Stimulated activated CD8-positive, alpha-beta memory T cell treated with anti-CD3 and anti-CD28 coated beads, Interleukin-15, amount 100 ng/mL, for 4 hours (primary cell): ENCODE measurements at places on chromosomes 4 and X.

DNA sequence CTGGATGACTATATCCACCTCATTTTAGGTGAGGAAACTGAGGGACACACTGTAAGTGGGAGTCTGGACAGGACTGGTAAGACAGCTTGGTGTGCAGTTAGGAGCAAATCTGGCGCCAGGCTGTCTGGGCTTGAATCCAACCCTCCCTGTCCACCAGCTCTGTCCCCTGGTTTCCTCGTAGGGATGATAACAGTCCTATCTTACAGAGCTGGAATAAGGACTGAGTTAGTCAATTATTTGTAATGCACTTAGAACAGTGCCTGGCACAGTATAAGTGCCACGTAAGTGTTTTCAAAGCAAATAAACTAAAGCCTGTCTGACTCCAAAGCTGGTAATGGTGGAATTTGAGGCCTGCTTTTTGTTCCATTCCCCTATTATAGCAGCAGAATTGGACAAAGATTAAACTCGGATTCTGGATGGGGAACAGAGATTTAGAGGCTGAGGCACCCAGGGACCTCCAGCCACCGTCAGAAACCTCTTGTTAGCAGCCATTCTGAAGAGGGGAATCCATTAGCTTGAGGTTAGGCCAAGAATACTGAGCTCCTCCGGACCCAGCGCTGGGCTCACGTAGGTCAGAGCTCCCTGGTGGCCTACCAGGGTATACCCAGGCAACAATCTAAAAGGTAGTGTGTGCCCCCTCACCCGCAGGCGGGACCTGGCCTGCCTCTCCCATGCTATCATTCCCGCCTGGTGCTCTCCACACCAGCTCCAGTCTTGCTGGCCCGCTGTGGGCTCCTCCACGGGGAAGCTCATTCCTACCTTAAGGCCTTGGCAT, 102.1 kb downstream of the UCHL1 start:
- no peak for DNase-seq

DNA sequence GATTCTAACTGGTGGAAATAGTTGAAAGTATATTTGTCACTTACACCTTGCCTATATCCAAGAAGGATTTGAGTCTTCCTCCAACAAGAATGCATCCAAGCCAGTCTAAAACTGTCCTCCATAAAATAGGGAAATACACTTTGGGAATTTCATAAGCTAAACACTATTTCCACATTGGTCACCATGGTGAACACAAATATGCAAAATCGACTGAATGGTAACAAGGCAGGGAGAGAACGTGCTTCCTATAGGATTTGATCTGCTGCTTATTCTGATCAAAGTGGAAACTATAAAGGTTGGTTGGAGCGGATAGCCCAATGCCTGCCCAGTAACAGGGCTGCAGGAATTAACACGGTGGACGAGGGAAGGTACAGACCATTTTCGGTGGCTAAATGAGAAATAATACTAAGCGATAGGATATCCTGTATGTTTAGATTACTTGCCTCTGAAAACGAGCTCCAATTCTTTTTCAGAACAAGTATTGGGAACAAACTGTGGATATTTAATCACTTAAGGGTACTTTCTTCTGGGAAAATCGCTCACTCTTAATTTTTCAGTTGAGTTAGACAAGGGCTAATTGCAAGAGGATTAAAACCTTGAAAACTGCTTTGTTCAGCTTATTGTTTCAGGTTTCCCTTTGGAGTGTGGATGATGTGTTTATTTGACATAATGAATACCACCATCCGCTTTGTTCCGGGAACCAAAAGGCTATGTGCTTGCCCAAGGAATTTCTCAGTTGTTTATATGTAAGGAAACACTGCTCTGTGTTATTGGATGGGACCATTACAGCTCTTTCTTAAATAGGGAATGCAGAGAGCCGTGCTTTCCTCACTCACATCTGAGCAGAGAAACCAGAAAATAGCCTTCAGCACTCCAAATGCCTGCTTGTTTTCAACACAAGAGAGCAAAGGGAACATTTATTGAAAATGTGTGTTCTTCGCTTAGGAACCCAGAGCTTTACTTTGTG, 194.4 kb downstream of the CBR4 start:
- DNase-seq: no peak

DNA sequence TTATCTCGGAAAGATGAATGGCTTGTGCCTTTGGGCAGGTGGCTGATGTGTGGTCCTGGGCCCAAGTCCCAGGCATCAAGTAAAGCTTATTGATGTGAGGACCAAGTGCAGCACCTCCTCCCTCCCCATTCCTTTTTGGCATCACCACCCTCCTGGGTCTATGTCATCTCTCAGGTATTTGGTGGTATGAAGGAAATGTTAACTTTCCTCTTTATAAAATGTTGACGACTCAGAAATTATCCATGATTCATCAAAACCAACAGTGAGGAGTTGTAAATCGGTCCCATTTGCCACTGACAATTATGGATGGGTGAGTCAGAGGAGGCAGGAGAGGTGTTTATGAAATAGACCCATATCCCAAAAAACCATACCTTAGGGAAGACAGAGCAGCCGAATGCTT, 229.4 kb upstream of the GATB start:
- no peak for DNase-seq

- no peak for DNase-seq
These were observed 10.7 kb downstream of the RGS12 start for GRCh38 chr4:3303565-3303824.

- DNase-seq: no peak
These were observed 44.5 kb upstream of the IL21 start for GRCh38 chr4:122665161-122665929.

- DNase-seq: no peak
These were observed 1163.5 kb upstream of the PABPC4L start for GRCh38 chr4:135365065-135365464.

DNA sequence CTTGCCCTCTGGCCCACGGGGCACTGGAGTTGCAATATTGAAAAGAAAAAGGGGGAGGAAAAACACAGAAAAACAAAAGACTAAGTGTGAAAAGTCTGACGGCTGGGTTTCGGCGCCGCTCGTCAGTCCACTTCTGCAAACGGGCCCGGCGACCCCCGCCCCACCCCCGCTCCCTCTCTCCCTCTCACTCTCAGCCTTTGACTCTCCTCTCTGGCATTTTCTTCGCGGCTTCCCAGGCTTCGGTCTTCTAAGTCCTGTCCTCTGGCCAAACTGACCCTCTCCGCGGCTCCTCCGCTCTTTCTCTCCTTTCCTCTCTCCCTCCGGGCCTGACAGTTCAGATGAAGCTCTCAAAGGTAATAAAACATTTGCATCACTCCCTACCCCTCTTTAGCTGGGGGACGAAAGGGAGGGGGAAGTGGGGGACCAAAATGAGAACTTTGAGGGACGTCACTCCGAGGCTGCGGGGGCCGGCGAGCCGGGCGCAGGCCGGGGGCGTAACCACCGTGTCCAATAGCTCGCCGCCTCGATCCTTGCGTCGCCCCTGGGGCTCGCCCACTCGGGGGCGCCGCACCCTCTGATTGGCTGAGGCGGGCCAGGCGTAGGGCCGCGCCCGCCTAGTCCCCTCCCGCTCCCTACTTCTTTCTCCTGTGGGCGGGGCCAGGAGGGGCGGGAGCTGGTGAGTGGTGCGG, at the start of gene NKX6-1:
Gene NKX6-1, minus strand, starts transcription at position 358 of the 689 bp plus-strand sequence. CDS start 1,064 bp downstream, outside the sequence.
- no peak for DNase-seq

- DNase-seq: no peak
These were observed 26.8 kb upstream of the HMX1 start for GRCh38 chr4:8898419-8898818.

DNA sequence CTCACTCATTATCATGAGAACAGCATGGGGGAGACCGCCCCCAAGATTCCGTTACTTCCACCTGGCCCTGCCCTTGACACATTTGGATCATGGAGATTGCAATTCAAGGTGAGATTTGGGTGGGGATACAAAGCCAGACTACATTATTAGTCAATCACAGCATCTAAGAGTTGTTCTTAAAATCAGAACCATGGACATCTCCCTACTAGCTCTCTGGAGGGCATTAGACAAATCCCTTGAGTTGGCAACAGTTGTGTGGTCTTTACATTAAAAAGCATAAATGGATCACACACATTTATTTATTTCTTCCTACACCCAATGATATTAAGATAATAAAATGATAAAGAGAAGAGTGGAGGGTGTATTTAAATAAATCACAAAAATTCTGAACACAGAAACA, 262.8 kb upstream of the VCX start:
- DNase-seq: no peak

DNA sequence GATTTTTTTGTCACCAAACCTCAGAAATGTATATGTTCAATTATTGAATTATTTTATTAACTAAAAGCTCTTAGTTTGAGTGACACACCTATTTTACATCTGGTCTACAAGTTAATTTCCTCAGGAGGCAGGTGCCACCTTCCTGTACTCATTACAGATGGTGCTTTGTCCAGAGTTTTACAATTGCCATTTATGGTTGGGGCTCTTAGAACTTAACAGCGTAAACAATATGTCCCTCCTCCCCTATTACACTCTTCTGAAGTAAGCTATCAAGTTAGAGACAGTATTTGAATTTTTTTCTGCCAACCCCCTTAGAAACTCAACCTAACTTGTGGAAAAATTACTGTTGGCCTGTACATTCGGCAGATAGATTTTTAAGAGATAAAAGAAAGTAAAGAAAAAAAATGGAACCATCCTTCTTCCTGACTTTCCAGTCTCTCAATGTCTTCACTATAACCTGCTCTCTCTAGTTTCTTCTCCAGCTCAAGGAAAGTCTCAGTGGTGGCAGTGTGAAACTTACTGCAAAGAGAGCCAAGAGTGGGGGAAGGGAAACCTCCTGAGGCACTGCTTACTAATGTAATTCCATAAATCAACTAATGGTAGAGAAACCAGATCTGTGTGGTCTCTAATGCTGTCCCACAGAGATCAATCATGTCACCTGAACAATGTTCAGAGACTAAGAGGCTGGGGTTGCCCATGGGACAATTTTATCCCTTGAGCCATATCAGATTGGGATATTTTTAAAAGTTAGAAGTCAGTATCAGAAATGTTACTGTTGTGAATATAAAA, 7.8 kb downstream of the CXXC4 start:
- no peak for DNase-seq

GRCh38 chr4:95141361-95141760, 383.6 kb downstream of the BMPR1B start:
- no peak for DNase-seq

DNA sequence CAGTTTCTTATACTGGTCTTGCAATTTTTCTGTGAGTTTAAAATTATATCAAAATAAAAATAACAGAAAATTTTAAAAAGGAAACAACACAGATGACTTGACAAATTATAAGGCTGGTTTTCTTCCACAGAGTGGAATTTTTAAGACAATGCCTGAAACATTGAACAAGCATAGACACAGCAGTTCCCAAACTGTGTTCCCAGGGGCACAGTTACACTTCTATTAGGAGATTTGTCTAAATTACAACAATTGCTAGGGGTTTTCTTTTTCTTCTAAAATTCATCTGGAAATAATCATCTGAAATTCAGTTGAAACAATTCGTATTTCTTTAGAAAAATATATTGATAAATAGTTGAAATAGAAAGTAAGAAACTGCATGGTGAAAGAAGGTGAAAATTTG, 26.2 kb downstream of the PDE5A start:
- DNase-seq: no peak

DNA sequence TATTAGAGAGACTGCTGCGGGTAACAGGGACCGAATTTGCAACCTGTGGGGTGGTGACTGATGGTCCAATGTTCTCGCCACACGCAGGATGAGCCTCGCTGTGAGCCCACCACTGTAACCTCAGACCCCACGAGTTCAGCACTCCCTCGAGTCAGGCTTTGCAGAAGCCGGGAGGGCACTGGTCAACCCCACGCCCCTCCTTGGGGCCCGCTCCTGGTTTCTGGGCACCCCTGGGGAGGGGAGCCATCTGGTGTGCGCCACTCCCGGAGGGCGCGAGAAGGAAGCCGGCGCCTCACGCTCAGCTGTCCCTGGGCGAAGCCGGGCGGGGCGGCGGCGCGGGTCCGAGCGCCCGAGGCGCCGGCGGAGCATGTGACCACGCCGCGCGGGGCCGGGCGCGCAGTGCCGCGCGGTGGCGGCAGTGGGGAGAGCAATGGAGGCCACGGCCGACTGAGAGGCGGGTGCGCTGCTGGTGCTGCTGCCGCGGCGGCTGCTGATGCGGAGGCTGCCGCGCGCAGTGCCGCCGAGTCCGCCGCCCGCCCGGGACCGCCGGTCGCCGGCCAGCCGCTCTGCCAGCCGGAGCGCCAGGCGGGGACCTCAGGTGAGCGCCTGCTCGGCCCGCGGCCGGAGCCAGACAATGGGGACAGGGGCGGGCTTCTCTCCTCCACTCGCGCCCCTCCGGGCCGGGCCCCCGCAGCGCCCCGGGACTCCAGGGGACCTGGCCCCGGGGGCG, 100.1 kb downstream of the CEP135 start:
- DNase-seq: no peak

- no peak for DNase-seq
These were observed 21.4 kb upstream of the USO1 start for GRCh38 chr4:75702919-75703411.

DNA sequence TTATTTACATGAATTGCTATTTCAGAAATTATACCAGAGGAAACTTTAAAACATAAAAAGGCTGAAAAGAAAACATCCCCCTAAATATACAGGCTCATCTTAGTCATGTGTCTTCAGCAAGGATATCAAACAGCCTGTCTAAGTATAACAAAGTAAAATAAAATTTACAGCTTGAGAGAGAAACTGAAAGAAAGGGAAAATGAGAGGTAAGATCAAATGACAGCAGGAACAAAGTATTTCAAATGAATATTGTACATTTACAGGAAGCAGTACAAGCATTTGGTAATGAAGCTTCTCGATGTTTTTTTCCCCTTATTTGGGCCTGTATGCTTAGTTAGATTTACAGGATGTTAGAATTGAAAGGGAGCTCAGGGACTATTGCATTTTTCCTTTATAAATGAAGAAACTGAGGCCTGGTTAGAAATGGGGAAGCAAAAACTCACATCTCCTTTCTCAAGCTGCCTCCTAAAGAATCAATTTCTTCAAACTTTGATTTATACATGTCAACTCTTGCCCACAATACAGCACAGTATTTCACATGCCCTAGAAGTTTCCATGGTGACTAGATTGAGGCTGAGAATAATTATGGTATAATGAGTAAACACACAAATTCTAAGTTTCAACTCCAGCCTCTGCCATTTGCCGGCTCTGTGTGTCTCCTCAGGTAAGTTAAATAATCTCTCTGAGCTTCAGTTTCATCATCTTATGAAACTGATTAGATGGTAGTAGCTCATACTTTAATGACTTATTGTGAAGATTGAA, 29.3 kb downstream of the DAPP1 start:
- DNase-seq: no peak

GRCh38 chr4:40576651-40577480, 52.8 kb downstream of the RBM47 start:
- no peak for DNase-seq
